Non-pigmented ciliary epithelial cell (primary cell): ENCODE measurements at places on chromosomes 5 and 9.

- DNase-seq: no peak
Measured at GRCh38 chr5:173916233-173916632, 28.1 kb downstream of the CPEB4 start.

DNA sequence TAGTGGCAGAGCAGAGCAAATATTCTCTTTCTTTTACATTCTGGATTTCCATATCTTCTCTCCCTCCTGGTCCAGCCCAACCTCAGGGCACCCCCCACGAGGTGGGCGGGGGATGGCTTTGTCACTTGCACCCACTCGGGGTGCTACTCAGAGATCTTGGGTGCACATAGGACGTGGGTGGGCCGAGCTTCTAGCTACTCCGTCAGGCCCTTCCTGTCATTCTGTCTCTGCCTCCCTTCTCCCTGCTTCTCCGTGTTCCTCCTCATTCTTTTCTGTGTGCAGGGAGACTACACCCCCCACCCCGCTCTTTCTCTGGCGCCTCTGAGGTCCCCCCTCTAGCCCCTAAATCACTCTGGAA is 19.5 kb downstream of the PCDHGC5 start:
- DNase-seq: no peak

- DNase-seq: no peak
Measured at GRCh38 chr5:12652201-12652600, 748.0 kb upstream of the CTNND2 start.

- no peak for DNase-seq
Measured at GRCh38 chr9:6955251-6955921, 197.6 kb downstream of the KDM4C start.

DNA sequence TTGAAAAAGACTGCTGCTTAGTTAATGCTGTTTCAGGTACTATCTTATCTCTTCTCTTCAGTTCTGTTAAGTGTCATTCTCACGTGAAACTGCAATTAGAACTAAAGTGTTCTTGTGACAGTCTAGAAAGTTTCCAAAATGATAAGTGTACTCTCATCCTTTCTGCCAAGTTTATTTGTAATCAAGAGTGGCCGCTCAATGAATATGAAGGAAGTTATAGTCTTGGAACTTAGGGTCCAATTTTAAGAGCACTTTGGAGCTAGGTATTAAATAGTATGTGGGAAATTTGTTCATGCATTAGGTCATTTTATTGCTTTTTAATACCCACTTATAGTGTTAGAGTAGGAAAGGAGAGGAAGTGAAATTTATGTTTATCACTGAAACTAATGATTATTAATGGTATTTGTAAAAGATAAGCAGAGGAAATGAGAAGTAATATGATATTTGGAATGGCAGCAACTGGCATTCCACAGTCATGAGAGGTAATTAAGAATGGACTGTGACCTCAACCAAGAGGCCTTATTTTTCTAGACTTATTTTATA is 20.4 kb downstream of the XRCC4 start:
- no peak for DNase-seq

DNA sequence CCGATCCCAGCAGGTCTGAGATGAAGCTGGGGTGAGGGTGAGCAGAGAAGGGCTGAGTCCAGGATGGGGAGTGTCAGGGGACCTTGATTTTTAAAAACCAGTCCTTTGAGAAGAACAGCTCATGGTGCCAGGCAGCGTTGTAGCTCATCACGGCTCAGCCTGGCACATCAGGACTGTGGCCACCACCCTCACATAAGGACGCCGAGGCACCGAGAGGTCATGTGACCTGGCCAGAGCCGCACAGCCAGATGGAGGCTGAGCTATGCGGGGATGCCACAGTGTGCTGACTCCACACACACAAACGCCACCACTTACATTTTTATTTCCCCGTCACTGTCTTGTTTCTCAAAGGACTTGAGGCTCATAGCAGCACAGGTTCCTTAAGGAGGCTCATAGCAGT is 32.9 kb upstream of the CEP72 start:
- DNase-seq: no peak

DNA sequence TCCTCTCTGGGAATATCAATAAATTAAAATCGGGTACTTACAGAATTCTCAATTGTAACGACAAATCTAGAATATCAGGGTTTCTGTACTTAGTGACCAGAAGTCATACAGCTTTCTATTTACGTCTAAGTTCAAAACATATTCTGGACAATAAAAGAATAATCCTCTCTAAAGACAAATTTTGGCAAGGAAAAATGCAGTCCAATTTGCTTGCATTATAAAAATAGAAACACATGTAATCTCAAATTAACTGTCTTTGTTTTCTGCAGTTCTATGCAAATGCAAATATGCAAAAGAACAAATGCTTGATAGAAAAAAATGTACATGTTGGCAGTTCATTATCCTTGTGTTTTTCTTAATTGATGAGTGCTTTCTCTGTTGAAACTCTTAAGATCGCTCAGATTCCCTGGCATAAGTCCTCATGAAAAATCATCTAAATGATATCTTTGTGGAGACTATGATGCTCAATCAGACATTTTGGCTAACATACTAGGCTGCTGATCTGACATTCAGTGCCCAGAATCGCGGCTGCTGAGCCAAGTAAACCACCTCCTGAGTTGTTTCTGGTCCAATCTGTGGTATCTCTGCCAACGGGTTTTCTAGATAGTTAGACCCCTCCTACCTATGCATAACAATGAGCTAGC is 990.1 kb upstream of the C9orf72 start:
- no peak for DNase-seq

DNA sequence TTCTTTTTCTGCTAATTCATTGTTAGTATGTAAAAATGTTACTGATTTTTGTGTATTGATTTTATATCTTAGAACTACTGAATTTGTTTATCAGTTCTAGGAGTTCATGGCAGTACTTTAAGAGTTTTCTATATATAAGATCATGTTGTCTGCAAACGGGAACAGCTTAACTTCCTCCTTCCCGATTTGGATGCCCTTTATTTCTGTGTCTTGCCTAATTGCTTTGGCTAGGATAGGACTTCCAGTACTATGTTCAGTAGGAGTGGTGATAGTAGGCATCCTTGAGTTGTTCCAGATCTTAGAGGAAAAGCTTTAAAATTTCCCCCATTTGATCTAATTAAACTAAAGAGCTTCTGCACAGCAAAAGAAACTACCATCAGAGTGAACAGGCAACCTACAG is 20.1 kb downstream of the RCL1 start:
- no peak for DNase-seq

GRCh38 chr9:27204578-27204977 is 92.4 kb downstream of the EQTN start:
- no peak for DNase-seq

DNA sequence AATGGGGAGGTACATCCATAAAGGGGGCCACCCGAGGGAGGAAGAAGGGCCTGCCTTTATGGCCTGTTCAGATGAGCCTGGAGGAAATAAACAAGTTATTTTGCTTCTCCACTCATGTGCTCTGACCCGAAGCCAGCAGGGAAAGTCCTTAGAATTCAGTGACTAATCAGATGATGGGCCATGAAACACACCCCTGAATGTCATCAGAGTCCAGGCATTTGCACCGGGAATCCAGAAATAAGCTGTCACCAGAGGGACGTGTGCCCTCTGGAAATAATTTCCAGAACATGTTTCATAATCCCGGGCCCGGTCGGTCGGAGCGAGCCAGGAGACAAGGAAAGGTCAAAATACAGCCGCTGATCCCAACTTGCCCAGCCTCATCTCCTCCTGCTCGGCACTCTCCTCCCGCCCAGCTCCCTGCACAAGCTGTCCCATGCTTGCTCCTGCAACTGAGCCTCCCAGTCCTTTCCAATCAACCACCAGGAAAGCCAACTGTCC is 73.6 kb upstream of the ZNF622 start:
- no peak for DNase-seq

- no peak for DNase-seq
Measured at GRCh38 chr5:42001673-42002072, 76.6 kb downstream of the FBXO4 start.

- no peak for DNase-seq
Measured at GRCh38 chr5:168177831-168178450, 113.5 kb upstream of the WWC1 start.

- DNase-seq: no peak
Measured at GRCh38 chr5:136166909-136167308, 26.1 kb downstream of the SMIM32 start.

DNA sequence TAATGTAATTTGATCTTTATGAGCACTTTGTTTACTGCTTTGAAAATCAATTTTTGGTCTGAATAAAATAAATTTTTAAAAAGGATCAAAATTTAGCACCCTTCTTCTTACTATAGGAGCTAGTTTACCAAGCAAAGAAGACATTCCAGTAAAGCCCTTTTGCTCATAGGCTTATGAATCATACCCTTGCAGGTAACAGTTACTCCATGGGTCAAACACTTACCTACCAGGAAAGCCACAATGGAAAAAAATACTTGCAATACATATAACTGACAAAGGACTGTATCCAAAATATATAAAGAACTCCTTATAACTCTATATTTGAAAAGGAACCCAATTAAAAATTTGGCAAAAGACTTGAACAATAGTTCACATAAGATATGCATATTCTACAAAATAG is 66.6 kb downstream of the SHOC1 start:
- DNase-seq: no peak

GRCh38 chr9:109499631-109500410 is 1.7 kb upstream of the PTPN3 start:
- DNase-seq: no peak
